Caki2 (cell line): ENCODE measurements at places on chromosomes 16 and 17.
A peak's percentile ranks its signal among the peaks of the same experiment; 100 is the strongest.

- no peak for DNase-seq
These were observed 74.1 kb upstream of the CDH11 start for GRCh38 chr16:65195998-65196397.

DNA sequence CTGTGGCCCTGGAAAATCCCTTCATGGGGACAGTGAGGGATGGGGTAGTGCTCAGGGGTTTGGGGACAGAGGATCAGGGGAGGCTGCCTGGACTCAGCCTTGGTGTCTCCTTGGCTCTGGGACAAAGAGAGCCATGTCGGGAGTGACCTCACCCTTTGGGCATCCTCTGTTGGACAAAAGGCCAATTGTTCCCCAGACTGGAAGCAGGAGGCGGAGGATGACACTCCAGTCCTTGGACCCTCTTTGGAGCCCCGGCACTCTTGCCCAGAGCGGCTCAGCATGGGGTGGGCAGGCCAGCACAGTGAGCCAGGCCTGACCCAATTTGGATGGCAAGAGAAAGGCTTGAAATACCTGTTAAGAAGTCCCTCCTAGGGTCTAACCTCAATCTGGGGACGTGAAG lies 39.4 kb upstream of the PHB1 start:
- no peak for DNase-seq

GRCh38 chr16:47460359-47460710 lies 528 bp downstream of the ITFG1 start:
- peak; percentile 6 for DNase-seq

- no peak for DNase-seq
These were observed 75.1 kb downstream of the METRNL start for GRCh38 chr17:83154311-83155127.

DNA sequence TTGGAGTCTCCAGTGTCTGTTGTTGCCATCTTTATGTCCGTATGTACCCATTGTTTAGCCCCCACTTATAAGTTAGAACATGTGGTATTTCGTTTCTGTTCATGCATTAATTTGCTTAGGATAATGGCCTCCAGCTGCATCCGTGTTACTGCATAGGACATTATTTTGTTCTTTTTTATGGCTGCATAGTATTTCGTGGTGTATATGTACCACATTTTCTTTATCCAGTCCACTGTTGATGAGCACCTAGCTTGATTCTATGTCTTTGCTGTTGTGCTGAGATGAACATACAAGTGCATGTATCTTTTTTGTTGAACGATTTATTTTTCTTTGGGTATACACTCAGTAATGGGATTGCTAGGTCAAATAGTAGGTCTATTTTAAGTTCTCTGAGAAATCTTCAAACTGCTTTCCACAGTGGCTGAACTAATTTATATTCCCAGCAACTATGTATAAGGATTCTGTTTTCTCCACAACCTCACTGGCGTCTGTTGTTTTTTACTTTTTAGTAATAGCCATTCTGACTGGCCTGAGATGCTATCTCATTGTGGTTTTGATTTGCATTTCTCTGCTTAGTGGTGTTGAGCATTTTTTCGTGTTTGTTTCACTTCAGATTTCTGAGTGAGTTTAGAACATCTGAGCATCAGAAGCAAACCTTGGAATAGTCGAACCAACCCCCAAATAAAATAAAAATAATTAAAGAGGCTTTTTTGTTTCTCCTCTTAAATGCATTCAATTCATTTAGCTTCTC lies 304.7 kb downstream of the ZFHX3 start:
- DNase-seq: no peak

- no peak for DNase-seq
These were observed 1.6 kb downstream of the MLLT6 start for GRCh38 chr17:38706505-38707216.
